ENCODE measurements at places on chromosomes 7 and 10.

- no peak for DNase-seq
Observed at GRCh38 chr10:80890146-80890545, 352.4 kb downstream of the SH2D4B start.

DNA sequence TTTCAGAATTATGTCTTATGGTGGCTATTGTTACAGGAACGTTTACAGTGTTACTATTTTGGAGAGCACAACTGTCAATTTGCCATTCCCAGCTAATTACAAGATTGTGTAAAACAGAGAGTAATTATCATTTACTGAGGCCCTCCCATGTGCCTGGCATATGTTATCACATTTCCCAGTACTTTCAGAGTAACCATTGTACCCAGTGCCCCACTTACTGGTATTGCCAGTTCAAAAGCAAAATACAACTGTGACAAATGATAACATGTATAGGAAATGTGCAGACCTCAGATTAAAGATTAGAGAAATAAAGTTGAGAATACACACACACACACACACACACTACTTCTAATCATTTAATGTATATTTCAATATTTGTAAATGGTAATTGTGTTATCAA lies 572.5 kb downstream of the POM121L12 start:
- DNase-seq = no peak

GRCh38 chr7:41834805-41835694 lies 132.2 kb upstream of the INHBA start:
- no peak for DNase-seq

DNA sequence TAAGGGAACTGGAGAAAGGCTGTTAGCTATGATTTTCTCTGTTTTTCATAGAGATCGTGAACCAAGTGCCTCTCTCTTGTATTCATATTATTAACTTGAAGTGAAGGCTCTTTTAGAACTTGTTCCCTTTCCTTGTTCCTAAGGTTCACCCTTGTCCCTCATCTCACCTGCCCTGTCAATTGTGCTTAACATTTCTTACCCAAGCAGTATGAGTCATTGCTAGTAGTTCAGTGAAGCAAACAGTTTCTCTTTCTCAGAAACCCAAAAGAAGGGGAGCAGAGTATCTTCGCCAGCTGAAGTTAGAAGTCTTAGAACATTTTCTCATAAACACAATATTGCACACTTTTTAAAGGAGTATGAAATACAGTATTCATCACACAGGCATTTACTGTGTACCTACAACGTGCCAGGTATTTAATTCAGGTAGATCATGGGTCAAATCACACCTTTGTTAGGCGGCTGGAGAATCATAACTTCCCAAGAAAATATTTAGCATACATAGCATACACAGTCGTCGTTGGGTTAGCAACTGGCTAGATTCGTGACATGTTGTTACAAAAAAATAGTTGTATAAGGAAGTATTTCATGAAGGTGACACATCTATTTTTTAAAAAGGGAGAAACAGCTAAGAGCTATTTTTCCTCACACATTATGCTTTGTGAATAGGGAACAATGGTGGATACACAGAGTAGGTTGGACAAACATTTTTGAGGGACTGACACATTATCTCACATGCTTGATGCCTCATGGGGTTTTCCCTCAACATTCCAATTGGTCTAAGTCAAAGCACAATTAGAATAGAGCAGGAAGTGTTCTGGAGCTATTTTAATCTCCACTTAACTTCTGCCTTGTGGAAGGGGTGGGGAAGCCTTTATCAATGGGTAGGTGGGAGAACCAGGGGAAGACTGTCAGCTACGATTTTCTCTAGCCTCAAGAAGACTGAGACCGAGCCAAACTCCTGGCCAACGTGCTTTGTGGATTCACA lies 13.2 kb downstream of the HDAC9 start:
- DNase-seq = no peak

- DNase-seq = no peak
Observed at GRCh38 chr7:37666026-37666799, 17.4 kb upstream of the GPR141 start.

DNA sequence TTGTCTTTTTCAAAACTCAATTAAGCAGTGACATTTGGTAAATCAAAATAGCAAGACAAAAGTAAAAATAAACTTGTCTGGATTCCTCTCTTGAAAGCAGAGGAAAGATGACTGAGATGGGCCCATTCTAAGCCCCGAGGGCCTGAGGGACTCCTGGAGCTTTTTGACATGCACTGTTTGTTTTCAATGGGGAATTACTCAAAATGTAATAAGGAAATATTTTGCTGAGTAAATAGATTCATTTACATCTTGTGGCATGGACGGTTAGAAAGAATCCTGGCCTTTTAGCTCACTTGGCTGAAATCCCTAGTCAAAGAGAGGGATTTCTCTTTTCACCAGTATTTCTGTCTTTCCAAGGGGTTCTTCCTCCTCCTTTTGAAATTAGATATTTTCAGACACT lies 108.0 kb downstream of the MKX start:
- DNase-seq = no peak

DNA sequence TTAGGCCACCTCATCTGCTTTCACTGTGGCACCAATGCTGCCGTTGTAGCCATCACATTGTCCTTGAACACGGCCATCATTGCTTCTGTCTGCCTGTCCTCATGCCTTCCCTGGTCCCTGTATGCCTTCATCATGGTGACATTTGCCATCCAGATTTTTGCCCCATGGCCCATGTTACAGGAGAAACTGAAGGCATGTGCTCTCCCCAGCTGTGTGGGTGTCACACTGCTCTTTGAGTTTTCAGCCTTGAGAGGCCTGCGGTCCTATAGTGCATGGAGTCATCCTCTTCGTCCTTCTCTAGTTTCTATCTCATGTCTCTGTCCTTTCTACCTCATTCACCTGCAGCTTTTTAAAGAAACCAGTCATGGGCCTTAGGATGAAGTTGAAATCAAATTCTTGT lies 6.2 kb upstream of the SLC26A3 start:
- no peak for DNase-seq

Measured in iPS DF 19.7 (cell line).